ENCODE measurements at places on chromosomes 4 and X.

GRCh38 chrX:44305921-44306320 lies 37.6 kb downstream of the EFHC2 start:
- no peak for DNase-seq

DNA sequence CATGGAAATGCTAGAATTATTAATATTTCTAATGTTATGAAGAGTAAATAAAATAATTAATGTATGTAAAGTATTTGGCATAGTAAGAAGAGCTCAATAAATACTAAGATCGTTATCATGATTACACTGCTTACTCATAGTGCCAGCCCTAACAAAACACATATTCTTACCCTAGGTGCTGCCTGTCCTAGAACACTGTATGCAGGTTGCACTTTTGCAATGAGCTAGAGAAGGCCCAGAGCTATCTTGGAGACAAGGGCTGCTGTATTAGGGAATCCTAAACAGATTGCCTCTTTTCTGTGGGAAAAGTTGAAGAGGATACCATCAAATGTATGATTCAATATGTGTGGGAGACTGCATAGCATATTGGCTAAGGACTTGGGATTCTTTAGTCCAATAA lies 48.0 kb upstream of the TMEM164 start:
- no peak for DNase-seq

DNA sequence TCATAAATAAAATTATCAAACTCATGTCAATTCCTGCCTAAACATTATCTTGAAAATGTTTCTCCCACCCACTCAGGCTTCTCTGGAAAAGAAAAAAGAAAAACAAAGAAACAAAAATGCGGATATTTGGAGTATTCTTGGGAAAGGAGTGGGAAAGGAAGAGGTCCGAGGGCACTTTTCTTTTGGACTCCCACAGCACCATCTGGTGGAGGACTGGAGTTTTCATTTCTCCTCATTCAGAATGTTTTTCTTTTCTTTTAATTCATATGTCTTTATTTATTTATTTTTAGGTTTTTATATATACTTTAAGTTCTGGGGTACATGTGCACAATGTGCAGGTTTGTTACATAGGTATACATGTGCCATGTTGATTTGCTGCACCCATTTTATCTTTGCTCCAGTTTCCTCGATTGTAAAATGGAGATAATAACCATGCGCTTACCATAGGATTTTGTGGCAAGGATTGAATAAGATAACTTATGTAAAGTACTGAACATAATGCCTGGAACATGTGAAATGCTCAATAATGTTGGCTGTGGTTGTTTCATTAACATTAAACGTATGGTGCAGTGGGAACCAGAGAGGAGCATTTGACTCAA lies 8.0 kb upstream of the KCNE5 start:
- DNase-seq: no peak

DNA sequence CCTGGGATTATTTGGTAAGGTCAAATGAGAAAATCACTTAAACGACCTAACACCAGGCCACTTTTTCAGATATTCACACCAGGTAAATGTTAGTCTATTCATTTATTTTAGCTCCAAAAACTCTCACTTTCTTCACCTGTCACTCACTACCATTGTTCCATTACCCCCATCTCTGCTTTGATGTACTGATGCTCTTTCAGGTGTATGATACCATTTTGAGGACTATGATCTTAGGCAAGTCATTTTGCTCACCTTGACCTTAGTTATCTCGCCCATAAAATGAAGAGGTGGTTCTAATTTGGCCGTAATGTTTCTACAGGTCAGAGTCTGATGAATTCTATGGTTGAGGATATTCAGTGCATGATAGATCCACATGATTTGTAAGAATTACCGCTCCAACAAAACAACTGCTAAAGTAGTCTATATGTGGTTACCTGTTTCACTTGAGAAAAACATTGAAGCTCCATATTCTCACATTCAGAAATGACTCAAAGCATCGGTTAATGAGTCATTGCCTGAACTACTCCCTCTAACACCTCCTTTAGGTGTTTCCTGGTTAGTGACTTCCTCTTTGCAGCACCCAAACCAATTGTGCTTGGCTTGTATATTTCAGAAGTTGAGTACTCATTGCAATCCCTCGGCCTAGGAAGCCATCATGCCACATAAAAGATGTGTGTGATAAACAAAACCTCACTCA lies 4.5 kb downstream of the DTHD1 start:
- DNase-seq: peak; percentile 16

GRCh38 chrX:78124307-78124706 lies 15.1 kb downstream of the TAF9B start:
- no peak for DNase-seq

DNA sequence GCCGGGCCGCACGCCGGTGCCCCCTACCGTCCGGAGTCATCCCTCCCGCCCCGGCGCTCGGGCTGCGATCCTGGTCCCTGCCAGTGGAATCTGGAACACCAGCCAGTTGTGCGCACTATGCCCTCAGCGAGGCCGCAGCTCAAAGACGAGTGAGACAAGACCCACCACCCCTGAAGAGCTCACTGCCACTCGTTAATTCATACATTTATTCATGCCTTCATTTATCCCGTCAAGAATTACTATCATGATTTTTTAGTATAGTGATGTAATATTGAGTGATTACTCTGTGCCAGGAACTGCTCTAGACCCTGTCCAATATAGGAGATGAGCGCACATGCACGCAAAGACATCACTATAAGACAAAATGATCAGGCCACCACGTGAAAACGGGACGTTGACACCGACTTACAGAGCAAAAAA lies 247 bp upstream of the PPA2 start:
- DNase-seq: peak; percentile 65

GRCh38 chrX:65720381-65720964 lies 53.0 kb downstream of the MSN start:
- no peak for DNase-seq

DNA sequence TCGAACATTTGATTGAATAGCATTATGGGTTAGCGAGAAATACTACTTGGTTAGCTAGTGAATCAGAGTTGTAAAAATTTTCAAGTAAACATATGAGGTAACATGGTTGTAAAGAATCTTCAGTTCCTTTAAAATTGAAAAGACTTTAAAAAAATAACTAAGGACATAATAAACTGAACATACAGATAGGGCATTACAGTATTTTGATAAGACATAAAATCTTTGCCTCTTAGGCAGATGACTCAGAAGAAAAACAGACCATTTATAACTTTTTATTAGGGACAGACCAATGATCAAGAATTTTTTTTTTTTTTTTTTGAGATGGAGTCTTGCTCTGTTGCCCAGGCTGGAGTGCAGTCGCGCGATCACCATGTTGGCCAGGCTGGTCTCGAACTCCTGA lies 43.1 kb downstream of the PNMA5 start:
- no peak for DNase-seq

DNA sequence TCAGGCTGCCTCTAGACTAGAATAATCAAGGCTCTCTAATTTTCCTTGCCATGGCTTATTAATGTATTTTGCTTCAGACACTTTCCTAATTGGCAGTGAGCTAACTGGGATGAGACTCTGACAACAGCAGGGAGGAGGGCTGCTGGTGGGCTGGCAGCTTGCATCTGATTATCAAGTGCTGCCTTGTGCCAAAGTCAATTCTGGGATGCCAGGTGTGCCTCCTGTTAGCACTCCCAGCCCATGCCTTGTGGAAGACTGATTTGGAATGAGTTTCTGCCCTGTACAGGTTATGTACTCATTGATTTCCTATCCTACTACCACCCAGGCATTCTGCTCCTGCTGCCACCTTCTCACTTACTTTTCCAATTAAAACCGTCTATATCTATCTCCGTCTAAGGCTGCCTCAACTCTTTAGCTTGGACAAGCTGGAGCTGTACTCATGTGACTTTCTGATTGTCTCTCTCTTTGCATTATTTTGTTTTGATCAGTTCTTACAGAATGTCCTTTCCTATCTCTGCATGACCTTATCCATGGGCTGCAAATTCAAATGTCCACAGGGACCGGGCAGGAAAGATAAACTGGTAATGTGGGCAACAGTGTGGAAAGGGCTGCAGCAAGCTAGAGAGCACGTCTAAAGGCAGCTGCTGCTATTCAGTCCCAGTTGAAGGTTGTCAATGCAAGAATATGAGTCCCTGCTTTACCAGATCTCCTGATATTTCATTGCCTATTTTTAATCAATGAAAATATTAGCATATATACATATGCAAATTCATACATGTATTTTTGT lies 112.6 kb downstream of the GABRA2 start:
- DNase-seq: no peak

GRCh38 chr4:76607846-76608245 lies 172.8 kb downstream of the SHROOM3 start:
- no peak for DNase-seq

GRCh38 chr4:74308215-74308614 lies at the start of gene EPGN:
TSS of gene EPGN (plus strand) at chr4:74308470. CDS start at chr4:74308534, 64 bp downstream.
- DNase-seq: no peak

- DNase-seq: no peak
These were observed 119.4 kb downstream of the PSAPL1 start for GRCh38 chr4:7315286-7315685.

DNA sequence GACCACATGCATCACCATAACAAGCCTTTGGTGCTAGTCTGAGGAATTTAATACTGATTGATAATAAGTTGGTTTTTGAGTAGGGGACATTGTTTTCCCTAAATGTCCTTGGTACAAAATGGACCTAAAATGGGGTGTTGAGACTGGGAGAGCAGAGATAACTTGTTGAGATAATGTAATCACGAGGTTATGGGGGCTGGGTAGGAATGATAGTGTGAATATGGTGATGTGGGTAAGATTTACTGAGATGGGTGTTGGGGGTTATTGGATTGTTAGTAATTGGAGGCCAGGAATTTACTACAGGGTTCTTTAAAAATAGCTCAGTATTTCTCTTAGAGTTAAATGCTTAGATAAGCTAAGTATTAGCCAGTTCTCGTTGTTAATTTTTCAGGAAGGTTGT lies 3.9 kb downstream of the BMP2K start:
- DNase-seq: no peak

GRCh38 chrX:34377645-34378044 lies 245.5 kb upstream of the FAM47A start:
- DNase-seq: no peak

GRCh38 chrX:11341274-11342201 lies 48.3 kb downstream of the AMELX start:
- DNase-seq: no peak

DNA sequence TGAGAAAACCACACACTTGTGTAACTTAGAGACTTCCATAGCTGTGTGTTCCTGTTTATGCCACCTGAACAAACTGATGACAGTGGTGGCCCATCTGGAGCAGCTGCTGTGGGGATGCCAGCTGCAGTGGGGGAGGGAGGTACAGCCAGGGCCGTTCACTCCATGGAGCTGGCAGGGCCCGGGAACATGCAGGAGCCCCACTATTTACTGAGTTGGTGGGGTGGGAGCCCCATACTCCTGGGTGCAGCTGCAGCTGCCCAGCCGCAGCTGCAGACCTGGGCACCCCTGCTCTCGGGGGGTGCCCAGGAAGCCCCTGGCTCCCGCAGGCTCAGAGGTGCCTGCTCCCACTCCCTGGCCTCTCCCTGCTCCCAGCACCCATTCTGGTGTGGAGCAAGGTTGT lies 398.6 kb upstream of the RASGEF1B start:
- DNase-seq: no peak

GRCh38 chr4:106627051-106627450 lies 258.5 kb upstream of the GIMD1 start:
- no peak for DNase-seq

Measured in stimulated activated CD8-positive, alpha-beta memory T cell treated with anti-CD3 and anti-CD28 coated beads, Interleukin-4, amount 100 ng/mL, for 1 hour (primary cell).